ENCODE measurements at places on chromosomes 7 and 10.

GRCh38 chr10:128568041-128568440 lies 441.8 kb upstream of the MKI67 start:
- DNase-seq, result no peak

DNA sequence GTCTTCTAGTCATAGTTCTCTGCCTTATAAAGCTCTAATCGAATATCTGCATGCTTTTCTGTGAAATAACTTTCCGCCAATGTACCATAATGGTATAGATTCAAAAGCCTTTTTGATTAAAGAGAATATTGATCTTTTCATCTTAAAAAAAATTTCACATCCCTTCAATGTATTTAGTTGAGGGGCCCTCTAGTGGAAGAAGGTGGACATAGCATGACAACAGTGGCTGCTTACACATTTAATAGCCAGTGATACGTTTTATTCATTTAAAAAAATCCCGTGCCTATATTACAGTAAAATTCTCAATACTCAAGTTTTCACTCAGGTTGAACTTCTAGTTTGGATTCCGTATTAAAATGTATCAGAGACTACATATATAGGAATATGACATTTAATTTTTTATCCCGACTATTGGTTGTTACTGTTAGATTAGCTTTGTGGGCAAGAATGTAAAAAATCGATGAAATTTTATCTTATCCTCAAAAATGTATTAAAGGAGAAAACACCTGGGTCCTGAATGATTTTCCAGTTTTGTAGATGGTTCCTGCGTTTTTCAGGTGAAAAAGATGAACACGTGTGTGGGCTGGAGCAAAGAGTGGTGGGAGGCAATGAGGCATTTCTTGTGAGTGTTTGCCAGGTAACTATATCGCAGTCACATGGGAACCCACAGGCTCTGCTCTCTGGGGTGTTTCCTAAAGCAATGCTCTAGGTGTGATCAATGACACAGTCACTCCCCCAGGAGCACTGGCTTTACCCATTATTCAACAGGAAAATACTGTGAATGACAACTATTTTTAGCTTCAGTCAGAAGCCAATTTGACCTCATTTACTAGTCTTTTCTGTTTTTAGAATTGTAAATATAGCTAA lies 24.1 kb upstream of the PNLIP start:
- DNase-seq, result no peak

- no peak for DNase-seq
These were observed 197.1 kb upstream of the STK17A start for GRCh38 chr7:43385856-43386255.

- peak; percentile 41 for DNase-seq
These were observed 65.0 kb downstream of the VWA2 start for GRCh38 chr10:114304017-114304570.

GRCh38 chr7:51705701-51706100 lies 389.1 kb upstream of the COBL start:
- DNase-seq, result no peak

DNA sequence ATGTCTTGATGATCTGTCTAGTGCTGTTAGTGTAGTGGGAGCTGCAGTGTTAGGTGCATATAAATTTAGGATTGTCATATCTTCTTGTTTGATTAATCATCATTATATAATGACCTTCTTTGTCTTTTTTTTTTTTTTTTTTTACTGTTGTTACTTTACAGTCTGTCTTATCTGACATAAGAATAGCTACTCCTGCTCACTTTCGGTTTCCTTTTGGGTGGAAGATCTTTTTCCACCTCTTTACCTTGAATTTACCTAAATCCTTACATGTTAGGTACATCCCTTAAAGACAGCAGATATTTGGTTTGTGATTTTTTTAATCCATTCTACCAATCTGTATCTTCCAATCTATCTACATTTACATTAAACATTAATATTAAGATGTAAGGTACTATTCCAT lies 113.6 kb upstream of the PCLO start:
- no peak for DNase-seq

- DNase-seq, result no peak
These were observed 265.4 kb upstream of the C7orf33 start for GRCh38 chr7:148325208-148325607.

DNA sequence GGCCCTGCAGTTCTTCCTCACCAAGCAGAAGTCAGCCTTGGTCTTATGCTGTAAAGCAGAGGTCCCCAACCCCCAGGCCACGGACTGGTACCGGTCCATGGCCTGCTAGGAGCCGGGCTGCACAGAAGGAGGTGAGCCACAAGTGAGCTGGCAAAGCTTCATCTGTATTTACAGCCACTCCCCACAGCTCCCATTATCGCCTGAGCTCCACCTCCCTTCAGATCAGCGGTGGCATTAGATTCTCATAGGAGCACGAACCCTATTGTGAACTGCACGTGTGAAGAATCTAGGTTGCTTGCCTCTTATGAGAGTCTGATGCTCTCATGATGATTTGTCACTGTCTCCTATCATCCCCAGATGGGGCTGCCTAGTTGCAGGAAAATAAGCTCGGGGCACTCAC lies 87.6 kb upstream of the NEBL start:
- no peak for DNase-seq

DNA sequence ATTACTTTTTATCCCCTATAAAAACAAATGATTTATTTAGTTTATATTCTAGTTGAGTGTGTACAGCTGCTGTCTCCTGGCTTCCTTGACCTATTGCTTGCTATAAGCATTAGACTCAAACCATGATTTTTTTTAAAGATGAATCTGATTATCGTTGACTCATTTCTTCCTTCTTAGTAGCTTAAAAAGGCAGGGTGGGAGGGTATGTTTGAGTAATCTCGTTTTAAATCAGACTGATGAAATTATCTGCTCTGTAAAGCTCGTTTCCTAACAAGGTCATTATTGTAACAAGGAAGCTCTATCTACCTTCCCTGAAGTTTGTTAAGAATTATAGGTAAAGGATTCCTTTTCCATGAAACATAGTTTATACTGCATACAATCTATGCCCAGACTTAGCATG lies 276.3 kb upstream of the KCND2 start:
- DNase-seq, result no peak

GRCh38 chr7:2290877-2291276 lies 23.4 kb downstream of the SNX8 start:
- DNase-seq, result no peak

DNA sequence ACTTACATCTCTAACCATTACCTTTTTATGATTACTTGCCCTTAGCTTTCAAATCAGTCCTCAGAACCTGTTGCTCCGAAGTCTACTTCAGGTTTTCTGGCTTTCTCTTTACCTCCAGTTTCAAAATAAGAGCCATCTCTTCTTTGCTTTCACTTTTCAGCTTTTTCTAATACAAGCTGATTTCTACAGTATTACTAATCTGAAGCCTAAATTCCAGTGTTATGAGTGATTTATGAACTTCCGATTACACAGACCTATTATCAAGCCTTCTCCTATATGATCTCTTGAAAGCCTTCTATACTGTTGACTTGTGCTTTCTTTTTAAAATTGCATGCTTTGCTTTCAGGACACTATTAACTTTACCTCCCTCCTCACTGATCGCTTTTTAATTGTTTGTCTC lies 1307.8 kb upstream of the CELF2 start:
- DNase-seq, result no peak

Measured in activated CD8-positive, alpha-beta memory T cell treated with anti-CD3 and anti-CD28 coated beads for 4 hours (primary cell).